Germinal center (tissue), 1 donor: ENCODE measurements at places on chromosomes 12 and 14.

GRCh38 chr14:21729703-21730233, 56.1 kb upstream of the OR4E1 start:
- no peak for DNase-seq

- DNase-seq, result peak; percentile 41
Measured at GRCh38 chr14:89308232-89308959, 108.6 kb downstream of the FOXN3 start.

DNA sequence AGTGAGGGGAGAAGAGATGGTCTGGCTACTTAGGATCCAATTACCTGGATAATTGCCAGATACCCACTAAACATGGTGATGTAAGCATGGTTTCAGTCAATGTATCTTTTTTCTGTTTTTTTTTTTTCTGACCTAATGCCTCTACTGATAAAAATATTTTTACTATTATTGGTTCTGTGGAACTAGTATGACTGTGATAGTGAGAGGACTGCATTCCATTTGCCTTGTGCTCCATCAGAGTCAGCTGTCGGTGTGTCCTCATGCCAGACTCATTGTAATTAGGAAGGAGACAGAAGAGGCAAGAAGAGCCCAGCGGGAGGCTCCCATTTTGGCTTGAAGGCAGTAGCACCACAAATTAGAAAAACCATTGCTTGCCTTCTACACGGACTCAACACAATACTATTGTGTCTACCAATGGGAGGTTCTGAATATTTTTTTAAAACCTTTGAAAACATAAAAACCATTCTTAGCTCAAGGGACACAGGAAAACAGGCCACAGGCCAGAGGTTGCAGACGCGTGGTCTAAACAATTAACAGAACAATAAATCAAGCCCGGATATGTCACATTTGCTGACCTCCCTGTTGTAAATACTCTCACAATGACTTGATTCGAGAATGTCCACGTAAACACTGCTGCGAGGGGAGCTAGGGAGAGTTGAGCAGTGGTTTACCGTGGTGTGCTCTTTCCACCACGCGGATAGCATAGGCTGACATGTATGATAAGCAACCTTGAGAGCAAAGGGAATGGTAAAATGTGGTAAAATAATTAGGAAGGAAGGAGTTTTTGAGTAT, 13.5 kb upstream of the DCP1B start:
- no peak for DNase-seq

- DNase-seq, result no peak
Measured at GRCh38 chr14:59060841-59061240, 127.6 kb upstream of the DAAM1 start.

DNA sequence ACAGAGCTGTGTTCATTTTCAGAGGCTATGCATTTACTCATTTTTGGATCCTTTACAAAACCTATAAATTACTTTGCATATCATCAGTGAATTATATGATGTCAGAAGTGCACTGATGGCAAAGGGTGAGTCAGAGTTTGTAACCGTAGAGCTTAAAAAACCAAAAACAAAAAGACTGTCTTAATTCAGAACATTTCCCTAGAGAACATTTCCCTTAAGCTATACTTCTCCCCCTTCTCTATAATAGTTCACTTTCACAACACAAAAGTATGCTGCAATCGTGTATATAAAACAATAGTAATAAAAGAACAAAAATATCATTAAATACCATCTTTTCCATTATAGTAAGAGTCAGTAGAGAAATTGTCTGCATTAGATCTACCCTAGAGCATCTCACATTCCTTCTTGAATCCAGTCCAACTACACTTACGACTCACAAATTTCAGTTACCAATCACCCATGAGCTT, 934.9 kb downstream of the LRFN5 start:
- no peak for DNase-seq

GRCh38 chr12:2858944-2859421, 2.1 kb upstream of the TEX52 start:
- DNase-seq, result no peak

DNA sequence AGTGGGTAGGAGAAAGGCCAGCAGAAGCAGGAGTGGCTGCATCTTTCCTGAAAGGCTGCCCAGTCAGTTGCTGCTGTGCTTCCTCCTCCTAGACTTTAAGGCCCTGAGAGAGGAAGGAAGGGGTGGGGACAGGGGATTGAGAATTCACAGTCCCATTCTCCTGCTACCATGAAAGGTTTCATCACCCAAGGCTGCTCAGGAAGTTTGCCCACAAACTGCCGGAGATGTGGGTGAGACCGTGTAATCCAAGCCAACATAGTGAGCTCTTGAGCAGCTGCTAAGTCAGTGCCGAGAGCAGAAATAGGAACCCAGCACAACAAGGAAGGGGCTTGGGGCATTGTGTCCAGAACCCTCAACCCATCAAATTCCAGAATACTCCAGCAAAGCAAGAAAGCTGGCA, at the start of gene CTSG:
Gene CTSG, minus strand, starts transcription at position 69 of the 400 bp plus-strand sequence. Its CDS starts 27 bp downstream, at position 42.
- no peak for DNase-seq

DNA sequence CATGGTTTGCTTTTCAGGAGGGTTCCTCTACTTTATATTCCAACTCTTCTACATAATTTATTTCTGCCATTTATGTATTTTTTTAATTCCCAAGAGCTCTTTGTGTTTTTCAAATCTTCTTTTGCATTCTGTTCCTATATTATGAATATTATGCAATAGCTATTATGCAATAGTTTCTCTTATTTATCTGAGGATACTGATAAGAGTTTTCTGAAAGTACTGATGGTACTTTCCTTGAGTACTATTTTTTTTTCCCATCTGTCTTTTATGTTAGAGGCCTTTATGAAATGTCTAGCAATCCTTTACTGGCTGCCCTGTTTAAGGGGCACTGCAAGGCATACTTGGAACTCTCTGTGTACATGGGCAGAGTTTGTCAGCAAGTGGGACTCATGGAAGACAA, 93.4 kb downstream of the SLC41A2 start:
- no peak for DNase-seq

- DNase-seq, result no peak
Measured at GRCh38 chr14:23568600-23569331, 1.2 kb upstream of the AP1G2 start.

DNA sequence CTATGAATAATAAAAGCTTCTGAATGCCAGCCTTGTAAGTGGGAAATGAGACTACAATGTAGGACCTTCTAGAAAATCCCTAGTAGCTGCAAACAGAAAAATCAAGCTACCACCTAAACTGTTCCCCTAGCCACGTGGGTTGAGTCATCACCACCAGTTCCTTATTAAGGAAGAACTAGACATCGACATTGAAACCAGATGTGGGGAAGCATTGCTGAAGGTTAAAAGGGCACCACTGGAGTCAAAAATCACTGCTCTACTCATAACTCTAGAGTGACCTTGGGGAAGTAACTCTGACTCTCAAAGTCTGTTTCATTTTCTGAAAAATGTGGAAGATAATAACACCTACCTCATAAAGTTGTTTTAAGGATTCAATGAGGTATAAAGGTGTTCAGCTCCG, 9.4 kb upstream of the CNIH1 start:
- no peak for DNase-seq

- peak; percentile 48 for DNase-seq
Measured at GRCh38 chr14:99604766-99605298, 825 bp upstream of the CCDC85C start.

GRCh38 chr12:11669348-11669747, 19.9 kb downstream of the ETV6 start:
- no peak for DNase-seq

- no peak for DNase-seq
Measured at GRCh38 chr12:27781680-27782079, 1.6 kb upstream of the MANSC4 start.

- no peak for DNase-seq
Measured at GRCh38 chr14:37721976-37722659, 126.7 kb downstream of the TTC6 start.

DNA sequence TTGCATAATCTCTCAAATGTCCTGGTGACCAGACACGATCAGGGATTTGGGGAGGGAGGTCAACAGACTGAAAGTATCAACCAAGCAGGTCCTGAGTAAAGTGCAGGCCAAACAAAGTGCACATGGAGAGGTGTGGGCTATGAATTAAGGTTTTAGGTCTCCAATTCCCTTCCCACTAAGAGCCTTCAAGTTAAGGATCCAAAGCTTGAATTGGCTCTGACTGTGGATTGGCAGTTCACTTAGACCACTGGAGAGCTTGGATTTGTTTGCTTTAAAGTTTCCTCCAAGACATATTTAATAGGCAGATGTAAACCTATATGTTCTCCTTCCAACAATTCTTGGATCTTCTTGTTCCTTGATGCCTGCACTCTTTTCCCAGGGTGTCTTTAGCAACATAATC, 129.6 kb upstream of the IGF1 start:
- DNase-seq, result no peak

DNA sequence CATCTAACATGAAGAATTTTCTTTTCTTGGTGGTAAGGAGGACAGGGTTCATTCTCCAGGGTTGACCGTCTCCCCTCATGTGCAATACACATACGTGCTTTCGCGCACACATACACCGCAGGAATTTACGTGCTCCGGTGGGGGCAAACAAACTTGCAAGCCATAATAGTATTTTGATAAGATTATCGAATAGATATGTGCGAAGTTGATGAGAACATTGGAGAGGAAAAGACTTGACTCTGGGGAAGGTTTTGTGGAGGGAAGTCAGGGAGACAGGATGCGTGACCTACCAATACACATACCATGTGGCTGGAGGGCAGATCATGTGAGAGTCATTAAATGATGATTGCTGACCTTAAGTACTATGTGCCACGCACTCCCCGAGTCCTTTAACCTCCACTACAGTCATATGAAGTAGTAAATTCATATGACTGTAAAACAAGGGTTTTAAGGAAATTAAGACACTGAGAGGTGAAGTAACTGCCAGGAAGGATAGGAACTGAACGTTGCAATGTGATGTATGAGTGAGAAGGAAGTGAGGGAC, 921 bp downstream of the RAD51B start:
- DNase-seq, result no peak

GRCh38 chr12:125245581-125246557, 180.6 kb downstream of the AACS start:
- no peak for DNase-seq

- no peak for DNase-seq
Measured at GRCh38 chr12:55814257-55814656, 3.3 kb downstream of the SARNP start.

GRCh38 chr14:63212209-63212608, 8.0 kb downstream of the RHOJ start:
- DNase-seq, result no peak

DNA sequence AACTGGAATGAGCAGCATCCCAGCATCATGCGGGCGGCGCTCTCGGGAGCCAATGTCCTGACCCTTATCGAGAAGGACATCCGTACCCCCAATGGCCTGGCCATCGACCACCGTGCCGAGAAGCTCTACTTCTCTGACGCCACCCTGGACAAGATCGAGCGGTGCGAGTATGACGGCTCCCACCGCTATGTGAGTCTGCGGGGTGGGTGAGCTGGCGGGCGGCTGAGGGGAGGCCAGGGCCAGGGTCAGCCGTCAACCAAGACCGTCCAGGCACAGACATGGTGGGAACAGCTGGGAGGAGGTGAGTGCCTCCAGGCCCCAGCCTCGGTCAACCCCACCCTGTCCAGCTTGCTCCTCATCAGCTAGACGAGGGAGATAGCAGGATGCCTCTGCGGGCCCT, 25.8 kb upstream of the NXPH4 start:
- no peak for DNase-seq

DNA sequence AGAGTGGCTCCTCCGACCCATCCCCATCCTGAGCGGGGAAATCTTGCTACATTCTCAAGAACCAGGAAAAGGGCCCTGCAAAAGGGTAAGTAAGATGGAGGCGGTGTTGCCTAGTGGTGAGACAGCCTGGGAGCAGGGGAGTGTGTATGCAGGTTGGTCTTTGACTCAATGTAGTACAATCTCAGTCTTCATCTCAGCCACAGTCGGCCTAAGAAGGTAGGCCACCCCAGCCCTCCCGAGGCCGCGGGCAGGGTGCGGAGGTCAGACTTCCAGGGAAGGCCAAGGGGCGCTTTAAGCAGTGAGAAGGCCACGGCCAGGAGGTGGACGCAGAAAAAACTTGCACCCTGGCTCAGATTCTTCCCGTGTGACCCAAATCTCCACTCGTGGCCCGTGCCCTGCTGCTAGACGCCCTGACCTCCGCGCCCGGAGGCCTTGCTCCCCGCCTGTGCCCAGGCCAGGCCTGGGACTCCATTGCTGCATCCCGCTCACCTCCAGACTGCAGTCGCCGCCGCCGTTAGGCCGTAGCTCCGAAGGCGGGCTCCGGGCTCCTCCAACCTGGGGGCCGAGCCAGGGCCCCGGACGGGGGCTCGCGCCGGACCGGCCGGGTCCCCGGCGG, 435 bp downstream of the FOXM1 start:
- peak; percentile 39 for DNase-seq

GRCh38 chr12:95591731-95592130, 40.5 kb upstream of the USP44 start:
- no peak for DNase-seq

- no peak for DNase-seq
Measured at GRCh38 chr12:98514982-98515286, 456 bp upstream of the TMPO start.

GRCh38 chr12:99282086-99282485, 365.5 kb upstream of the GARIN6 start:
- DNase-seq, result no peak

DNA sequence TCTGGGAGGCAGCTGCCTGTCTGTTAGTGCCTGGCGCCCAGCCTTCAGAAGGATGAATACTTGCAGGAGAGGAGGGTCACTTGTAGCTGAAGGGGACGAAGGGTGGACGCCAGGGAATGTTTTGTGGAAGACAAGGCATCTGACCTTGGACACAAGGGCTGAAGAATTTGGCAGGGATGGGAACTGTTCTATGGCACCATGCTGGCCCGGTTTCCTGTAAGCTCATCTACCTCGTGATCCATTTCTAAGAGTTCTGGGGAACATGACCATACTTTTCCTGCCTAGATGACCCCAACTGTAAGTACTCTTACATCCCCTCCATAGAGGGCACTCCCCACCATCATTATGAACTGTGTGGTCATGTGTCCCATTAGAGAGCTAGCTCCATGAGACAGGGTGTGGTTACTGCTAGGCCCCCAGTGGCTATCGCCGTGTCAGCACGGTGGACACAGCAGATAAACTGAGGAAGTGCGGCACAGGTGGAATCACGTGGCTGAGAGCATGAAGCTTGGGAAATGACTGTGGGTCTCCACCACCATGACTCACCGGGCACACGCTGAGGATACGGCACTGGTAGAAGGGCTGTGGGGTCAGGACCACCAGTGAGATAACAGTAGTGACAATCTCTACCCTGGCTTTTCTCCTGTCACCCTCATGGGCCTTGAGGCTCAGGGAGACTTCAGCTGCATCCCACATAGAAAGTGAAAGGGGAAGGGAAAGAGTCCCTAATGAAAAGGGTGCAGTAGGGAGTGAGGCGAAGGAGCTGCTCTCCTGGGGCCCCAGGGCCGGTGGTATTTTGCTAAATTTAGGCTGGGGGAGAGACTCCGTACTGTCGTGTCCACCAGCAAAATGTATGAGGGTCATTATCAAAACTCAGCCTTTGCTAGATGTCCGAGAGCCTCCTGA, 252.6 kb downstream of the FOXN3 start:
- peak; percentile 24 for DNase-seq

- no peak for DNase-seq
Measured at GRCh38 chr12:1226951-1227350, 235.9 kb downstream of the ERC1 start.

DNA sequence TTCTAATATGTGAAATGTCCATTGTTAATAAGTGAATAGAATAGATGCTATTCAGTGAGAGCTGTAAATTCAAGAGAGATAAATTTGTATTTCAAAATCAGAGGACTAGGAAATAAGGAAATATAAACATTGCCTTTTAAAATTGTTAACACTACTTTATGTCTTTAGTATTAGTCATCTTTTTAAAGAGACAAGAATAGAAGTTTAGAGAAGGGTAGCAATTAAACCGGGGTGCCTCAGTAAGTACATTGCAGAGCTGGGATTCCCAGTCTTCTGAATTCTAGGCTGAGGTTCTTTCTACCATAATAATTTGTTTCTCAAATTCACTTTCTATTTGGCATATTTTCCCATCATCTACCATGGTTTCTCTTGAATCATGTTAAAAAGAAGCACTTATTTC, 498.6 kb downstream of the SLC16A7 start:
- DNase-seq, result no peak
